Natural killer cell treated with Interleukin-12 subunit alpha and Interleukin-12 subunit beta and Interleukin-15 and Interleukin-18, amount 100 ng/mL, for 72 hours (primary cell): ENCODE measurements at places on chromosomes 6 and 20. TPM values are rescaled to one million over a fixed set of nuclear protein-coding genes. Genes with fewer than 3 reads are reported as not detected.

The TP53INP2 gene
- total RNA-seq = 3.0 TPM

The MATN4 gene
- total RNA-seq = 0.31 TPM

The PBOV1 gene
- not detected for total RNA-seq

The COL10A1 gene
- total RNA-seq = not detected

The TMC2 gene
- total RNA-seq = not detected

The SRSF12 gene
- 0.17 TPM for total RNA-seq

The NAA20 gene
- 62.4 TPM for total RNA-seq

The CALHM5 gene
- not detected for total RNA-seq

The MAFB gene
- total RNA-seq = 0.64 TPM

The ADGRF5 gene
- not detected for total RNA-seq

The ZNF391 gene
- total RNA-seq = 0.71 TPM

The C6orf15 gene
- total RNA-seq = not detected

The ID4 gene
- not detected for total RNA-seq

The PERP gene
- 2.0 TPM for total RNA-seq

The VSTM2L gene
- 0.14 TPM for total RNA-seq

The TP53TG5 gene
- total RNA-seq = not detected

The NFATC2 gene
- 97.1 TPM for total RNA-seq

The NR2E1 gene
- total RNA-seq = not detected

The SLC17A3 gene
- not detected for total RNA-seq

The KIAA1755 gene
- total RNA-seq = not detected

The POPDC3 gene
- total RNA-seq = not detected

The PHACTR2 gene
- total RNA-seq = 19.9 TPM

The SPTLC3 gene
- not detected for total RNA-seq

The ZNF292 gene
- 65.9 TPM for total RNA-seq

The CCDC28A gene
- 16.4 TPM for total RNA-seq

The SDC4 gene
- 23.3 TPM for total RNA-seq

The EYA4 gene
- not detected for total RNA-seq

The BPIFB4 gene
- not detected for total RNA-seq

The CDH4 gene
- not detected for total RNA-seq

The CST4 gene
- total RNA-seq = not detected

The SEMG1 gene
- not detected for total RNA-seq

The ENPP4 gene
- total RNA-seq = 7.6 TPM

The PPIL6 gene
- not detected for total RNA-seq

The PEX3 gene
- 21.8 TPM for total RNA-seq

The TLDC2 gene
- 0.39 TPM for total RNA-seq

The EFCAB8 gene
- total RNA-seq = 0.78 TPM

The C20orf202 gene
- total RNA-seq = not detected

The KCNG1 gene
- not detected for total RNA-seq

The SASH1 gene
- 0.17 TPM for total RNA-seq

The ACSS1 gene
- total RNA-seq = 5.8 TPM

The SMAP1 gene
- total RNA-seq = 30.6 TPM

The SLC22A3 gene
- not detected for total RNA-seq

The ADGRG6 gene
- not detected for total RNA-seq

The FAM217A gene
- total RNA-seq = not detected

The RIPPLY2 gene
- total RNA-seq = not detected

The RHAG gene
- total RNA-seq = not detected

The KCNQ5 gene
- 13.3 TPM for total RNA-seq
